ENCODE measurements at places on chromosomes 12 and 14. TPM values are rescaled to one million over a fixed set of nuclear protein-coding genes. Genes with fewer than 3 reads are reported as not detected.

DNA sequence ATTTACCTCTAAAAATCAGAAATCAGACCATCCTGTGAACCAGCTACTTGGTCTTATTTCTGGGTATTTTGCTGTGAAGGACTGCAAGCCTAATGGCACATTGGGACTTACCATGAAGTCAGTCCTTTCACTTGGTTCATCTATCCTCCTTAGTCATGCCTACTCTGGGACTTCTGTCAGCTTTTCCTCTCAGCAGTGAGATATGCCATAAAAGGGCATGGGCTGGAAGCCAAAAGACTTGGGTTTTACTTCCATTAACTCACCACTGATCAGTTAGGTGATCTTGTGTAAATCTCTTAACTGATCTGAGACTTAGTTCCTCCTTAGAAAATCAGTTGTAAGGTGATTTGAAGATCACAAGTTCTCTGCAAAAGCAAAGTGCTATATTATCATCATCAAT is 116.5 kb downstream of the PAH start:
- DNase-seq: no peak

GRCh38 chr14:93989939-93990338 is 7.2 kb upstream of the CCDC197 start:
- DNase-seq: no peak

Gene ALDH2
- total RNA-seq: not detected

Gene PTPN21
- 10.0 TPM for total RNA-seq

DNA sequence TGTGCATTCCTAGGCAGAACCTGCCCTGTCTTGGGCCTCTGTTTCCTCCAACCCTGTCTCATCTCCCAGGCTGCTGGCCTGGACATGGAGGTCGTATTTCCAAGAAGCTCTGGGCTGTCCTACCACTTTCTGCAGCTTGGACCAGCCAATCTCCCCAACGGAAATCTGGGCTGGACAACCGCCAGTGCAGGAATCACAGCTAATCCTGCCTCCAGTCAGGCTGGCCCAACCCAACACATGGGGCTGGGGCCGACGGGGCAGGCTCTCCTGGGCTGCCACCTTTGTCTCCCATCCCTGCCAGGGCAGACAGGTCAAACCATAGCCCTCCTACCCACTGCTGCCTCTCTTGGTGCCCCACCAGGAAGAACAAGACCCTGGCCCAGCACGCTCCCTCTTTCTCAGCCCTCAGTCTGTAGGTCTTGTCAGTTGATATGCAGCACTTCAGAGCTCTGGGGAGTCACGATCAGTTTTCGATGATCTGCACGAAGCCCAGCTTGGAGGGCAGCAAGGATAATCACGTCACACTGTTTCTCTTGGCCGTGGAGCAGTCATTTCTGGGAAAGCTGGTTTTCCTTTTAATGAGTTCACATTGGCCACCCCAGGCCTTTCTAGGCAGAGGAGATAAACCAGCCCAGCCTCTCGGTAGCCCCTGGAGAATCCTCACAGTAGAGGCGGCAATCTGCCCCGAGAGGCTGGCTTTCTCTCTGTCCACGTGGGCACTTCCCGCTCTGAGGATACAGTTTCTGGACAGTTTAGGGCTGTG is 195.2 kb upstream of the PRMT8 start:
- no peak for DNase-seq
